ENCODE measurements at places on chromosomes 2 and 18. TPM values are rescaled to one million over a fixed set of nuclear protein-coding genes. Genes with fewer than 3 reads are reported as not detected.

Gene TEX44
- total RNA-seq: not detected

Gene SERPINB12
- total RNA-seq: not detected

Gene TDRD15
- not detected for total RNA-seq

Gene TTR
- not detected for total RNA-seq

Gene OSGEPL1
- total RNA-seq: 9.8 TPM

Gene ASIC4
- total RNA-seq: not detected

Gene ZEB2
- total RNA-seq: 89.1 TPM

Gene WNT10A
- not detected for total RNA-seq

Gene NAPG
- total RNA-seq: 31.2 TPM

Gene LRRTM1
- total RNA-seq: 0.11 TPM

Gene ANKRD53
- 0.33 TPM for total RNA-seq

Gene SLC5A7
- not detected for total RNA-seq

Gene OR6B2
- total RNA-seq: not detected

Gene SCN3A
- 0.99 TPM for total RNA-seq

Gene DPP10
- total RNA-seq: 0.16 TPM

Gene ST6GAL2
- total RNA-seq: 0.41 TPM

Gene KCNS3
- total RNA-seq: 4.0 TPM

Gene LRATD1
- total RNA-seq: 3.1 TPM
